ENCODE measurements at places on chromosomes 2 and 18. TPM values are rescaled to one million over a fixed set of nuclear protein-coding genes. Genes with fewer than 3 reads are reported as not detected.

DNA sequence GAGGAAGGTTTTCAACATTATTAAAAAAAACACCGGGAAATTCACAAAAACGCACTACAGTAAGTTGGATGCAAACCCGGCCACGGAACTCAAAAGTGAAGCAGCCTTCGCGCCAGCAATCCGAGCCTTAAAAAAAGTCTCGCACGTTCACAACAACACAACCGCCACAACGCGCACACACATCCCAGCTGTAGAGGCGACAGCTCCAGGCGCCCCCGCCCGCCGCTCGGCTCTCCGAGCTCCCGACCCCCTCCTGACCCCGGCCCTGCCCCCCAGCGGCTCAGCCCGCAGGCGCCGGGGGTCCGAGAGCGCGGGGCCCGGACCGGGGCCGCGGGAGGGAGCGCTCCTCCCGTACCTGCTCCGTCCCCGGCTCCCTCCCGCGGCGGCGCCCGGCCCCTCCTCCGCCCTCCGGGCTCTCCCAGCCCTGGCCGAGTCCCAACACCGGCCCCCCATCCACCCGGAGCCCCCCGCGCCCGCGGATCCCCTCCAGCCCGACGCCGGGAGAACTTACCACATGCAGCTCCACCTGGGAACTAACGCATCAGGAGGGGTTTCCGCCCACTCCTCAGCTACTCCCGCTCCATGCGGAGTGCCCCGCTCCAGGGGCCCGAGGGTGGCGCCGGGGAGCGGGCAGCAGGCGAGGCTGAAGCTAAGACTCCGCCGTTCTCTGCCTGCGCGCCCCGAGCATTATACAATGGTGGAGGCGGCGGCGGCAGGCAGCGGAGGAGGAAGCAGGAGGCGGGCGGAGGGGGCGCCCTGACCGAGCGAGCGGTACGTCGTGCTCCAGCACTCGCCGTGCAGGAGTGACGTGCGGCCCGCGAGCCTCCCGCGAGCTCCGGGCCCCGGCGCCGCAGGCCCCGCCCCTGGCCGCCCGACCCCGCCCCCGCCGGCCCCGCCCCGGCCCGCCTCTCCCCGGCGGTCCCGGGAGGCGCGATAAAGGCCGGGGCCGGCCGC lies at the start of gene SERTAD2:
Gene SERTAD2, minus strand, starts transcription at position 805 of the 954 bp plus-strand sequence. CDS start 17,042 bp downstream, outside the sequence.
- DNase-seq, result peak; percentile 87

GRCh38 chr2:104845946-104846785 lies 7.7 kb upstream of the POU3F3 start:
- no peak for DNase-seq

- no peak for DNase-seq
Observed at GRCh38 chr2:104804148-104804890, 49.6 kb upstream of the POU3F3 start.

DNA sequence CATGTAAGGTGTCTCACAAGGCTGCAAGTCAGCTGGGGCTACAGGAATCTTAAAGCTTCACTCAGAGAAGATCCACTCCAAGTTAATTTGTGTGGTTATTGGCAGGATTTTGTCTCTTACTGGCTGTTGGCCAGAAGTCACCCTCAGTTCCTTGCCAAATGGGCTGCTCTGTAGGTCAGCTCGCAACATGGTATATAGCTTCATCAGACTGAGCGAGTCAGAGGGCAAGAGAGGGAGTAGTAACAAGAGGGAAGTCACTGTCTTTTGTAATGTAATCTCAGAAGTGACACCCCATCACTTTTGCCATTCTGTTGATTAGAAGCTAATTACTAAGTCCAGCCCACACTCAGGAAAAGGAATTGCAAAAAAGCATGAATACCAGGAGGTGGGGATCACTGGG lies 119.5 kb downstream of the LRRTM1 start:
- no peak for DNase-seq

DNA sequence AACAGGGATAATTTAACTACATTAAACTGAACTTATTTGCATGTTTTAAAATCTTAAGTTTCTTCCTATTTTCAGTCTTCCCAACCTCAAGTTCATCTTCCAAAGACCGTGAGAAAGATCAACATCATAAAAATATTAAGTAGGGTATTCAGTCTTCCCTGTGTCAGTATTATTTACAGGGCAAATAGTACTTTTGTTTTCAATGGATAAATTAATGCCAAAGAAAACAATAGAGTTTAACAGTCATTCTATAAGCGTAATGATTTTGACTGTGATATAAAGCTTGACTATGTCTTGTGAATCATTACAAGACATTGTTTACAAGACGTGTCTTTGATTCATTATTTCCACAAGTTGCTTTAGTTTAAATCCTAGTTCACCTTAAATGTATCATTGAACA lies 48.0 kb upstream of the NRXN1 start:
- no peak for DNase-seq

- DNase-seq, result no peak
Observed at GRCh38 chr18:8088626-8089025, 520.6 kb upstream of the RAB12 start.

DNA sequence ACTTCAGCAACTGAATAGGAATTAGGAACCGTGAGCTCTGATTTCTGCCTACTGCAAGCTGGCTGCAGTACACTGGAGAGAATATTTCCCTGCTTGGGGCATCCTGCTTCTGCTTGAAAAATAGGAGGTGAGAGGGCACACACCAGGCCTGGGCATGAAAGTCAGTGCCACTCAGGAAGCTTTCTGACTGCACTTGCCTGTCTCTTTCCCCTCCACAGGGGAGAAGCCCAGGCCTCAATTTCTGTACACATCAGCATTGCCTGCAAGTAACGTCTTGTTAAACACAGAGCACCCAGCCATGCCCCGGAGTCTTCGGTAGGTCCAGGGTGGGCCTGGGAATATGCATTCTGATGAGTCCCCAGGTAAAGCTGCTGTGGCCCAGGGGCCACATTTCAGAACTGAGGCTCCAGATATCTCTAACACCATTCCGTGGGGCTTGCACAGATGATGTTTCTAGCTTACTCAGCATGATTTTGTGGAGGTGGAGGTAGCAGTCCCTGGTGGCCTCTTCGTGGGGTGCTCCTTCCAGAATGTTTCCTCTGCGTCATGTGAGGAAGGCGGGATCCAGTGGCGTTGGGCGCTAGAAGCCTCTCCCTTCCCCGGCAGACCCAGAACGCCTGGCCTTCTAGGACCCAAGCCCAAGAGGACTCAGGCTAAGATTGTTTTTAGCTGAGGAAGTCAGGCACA lies 114.1 kb downstream of the ZBTB7C start:
- DNase-seq, result no peak

DNA sequence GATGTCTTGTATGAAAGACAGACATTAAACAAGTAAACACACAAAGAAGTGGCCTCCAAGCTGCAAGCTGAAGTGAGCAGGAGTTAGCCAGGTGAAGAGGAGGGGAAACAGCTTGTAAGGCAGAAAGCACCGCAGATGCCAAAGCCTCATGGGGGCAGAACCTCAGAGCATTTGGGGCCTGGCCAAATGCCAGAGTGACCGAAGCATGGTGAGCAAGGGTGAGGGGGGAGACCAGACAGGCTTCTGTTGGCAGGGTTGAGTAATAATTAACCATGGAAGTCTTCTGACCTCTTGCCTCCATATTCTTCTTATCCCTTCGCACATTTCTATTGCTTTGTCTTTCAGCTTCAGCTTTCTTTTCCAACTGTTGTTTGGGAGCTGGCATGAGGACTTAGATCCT lies 5.6 kb downstream of the QPCT start:
- DNase-seq, result peak; percentile 64

- DNase-seq, result peak; percentile 42
Observed at GRCh38 chr2:9972621-9973479, 21.4 kb downstream of the GRHL1 start.

- DNase-seq, result peak; percentile 98
Observed at GRCh38 chr2:234632527-234633391, 135.9 kb upstream of the ARL4C start.

- DNase-seq, result no peak
Observed at GRCh38 chr2:234708717-234709116, 211.8 kb upstream of the ARL4C start.

- DNase-seq, result peak; percentile 33
Observed at GRCh38 chr2:102698369-102699111, 63.3 kb upstream of the TMEM182 start.

DNA sequence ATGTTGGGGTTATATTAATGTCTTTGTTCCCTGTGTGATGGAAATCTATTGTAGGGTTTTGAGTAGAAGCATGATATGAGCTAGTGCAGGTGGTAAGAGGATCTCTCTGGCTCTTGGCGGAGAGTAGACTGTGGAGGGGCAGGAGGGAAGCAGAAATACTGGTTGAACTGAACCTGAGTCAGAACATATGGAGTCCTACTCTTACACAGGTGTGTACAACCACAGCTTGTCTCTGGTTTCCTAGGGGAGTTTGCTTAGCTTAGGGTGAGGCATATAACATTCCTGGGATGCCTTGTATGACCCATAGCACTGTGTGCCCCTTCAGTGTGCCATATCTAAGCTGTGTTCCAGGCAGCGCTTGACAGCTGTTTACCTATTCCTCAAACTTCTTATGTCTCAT lies 97.3 kb upstream of the GCFC2 start:
- no peak for DNase-seq

- DNase-seq, result no peak
Observed at GRCh38 chr18:69261406-69261805, 139.3 kb upstream of the DOK6 start.

GRCh38 chr2:230877116-230877758 lies 12.5 kb downstream of the ITM2C start:
- no peak for DNase-seq

GRCh38 chr2:56729212-56729611 lies 545.4 kb downstream of the CCDC85A start:
- DNase-seq, result peak; percentile 13

GRCh38 chr18:27136208-27136535 lies 48.9 kb downstream of the CHST9 start:
- peak; percentile 12 for DNase-seq

DNA sequence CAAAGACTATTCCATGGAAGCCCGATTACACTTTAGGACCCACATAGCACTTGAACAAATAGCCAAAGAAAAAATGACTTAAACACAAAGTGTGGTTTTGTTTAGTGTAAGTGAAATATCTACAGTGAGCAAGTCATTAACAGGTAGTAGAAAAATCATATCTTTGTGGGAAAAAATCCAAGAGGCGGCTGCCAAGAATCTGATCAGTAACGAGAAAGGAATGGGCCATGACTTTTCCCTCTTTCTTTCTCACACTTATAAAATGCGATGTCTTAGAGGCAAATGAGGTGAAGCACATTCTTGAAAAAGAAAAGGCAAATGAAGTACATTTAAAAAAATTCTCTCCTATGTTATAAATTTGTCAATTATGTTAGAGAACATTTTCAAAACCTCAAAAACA lies 12.9 kb upstream of the GEMIN6 start:
- DNase-seq, result no peak

DNA sequence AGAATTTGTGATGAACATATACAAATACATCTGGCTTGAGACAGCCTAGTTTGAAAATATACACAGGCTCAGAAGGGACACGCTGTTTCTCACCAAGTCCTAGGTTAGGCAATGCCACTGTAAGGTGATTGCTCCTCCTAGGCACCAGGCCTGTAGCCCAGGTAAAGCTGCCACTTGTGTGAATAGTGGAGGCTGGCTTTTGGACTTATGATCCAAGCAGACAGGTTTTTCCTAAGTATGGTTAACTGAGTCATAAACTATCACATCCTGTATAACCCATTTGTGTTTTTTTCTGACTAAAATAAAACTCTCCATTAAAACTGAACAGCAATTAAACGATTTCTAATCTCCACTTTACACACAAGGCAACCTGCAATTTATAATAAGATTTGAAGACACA lies 81.0 kb downstream of the SEMA4F start:
- DNase-seq, result no peak

GRCh38 chr18:57931038-57931437 lies 113.0 kb upstream of the NEDD4L start:
- DNase-seq, result peak; percentile 39

- peak; percentile 66 for DNase-seq
Observed at GRCh38 chr2:121173112-121173511, 111.9 kb downstream of the TFCP2L1 start.

GRCh38 chr2:197929008-197929885 lies 124.9 kb downstream of the PLCL1 start:
- no peak for DNase-seq

GRCh38 chr18:12431561-12431960 lies 23.8 kb downstream of the PRELID3A start:
- DNase-seq, result no peak

DNA sequence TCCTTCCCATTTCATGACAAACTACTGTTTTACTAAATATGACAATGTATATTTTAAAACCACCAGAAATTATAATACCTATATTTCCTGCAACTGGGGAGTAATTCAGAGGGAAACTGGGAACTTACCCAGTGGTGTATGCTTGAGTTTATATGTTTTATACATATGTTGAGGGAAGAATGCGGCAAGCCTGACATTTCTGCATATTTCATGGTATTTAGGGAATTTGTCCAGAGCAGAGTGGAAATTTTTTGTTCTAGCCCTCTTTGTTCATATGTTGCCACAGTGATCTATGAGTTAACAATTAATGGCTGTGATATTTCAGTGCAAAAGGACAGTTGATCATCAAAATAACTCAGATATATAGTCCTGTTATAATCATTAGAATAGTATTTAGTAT lies 230.8 kb upstream of the VWC2L start:
- no peak for DNase-seq

- no peak for DNase-seq
Observed at GRCh38 chr18:62288665-62289008, 36.5 kb upstream of the TNFRSF11A start.

- peak; percentile 26 for DNase-seq
Observed at GRCh38 chr2:202158796-202159195, 79.6 kb downstream of the SUMO1 start.

GRCh38 chr2:168699844-168700417 lies 102.5 kb upstream of the NOSTRIN start:
- peak; percentile 76 for DNase-seq

- peak; percentile 66 for DNase-seq
Observed at GRCh38 chr2:234950730-234951663, 820 bp upstream of the SH3BP4 start.

DNA sequence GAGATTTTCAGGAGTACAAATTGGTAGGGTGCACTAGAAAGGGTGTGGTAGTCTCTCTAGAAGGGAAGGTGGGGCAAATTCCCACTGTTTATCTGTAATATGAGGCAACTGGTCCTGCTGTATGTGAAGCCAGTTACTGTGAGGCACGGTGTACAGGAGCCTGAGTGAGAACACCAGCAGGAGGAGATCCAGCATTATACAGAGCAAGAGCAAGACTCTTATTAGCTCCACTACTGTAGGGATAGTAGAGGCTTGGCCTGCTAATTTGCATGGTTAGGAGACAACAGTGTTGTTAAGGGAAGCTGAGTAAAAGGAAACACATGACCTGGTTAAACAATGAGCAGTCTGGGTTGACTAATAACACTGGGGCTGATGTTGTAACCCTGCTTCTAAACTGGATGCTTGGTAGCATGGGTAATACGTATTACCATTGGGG lies 76.3 kb upstream of the WDSUB1 start:
- peak; percentile 7 for DNase-seq

Gene CAPN13
- total RNA-seq, result not detected

Gene ICA1L
- 2.6 TPM for total RNA-seq

Gene UPP2
- total RNA-seq, result not detected

Gene RTP5
- total RNA-seq, result not detected

Gene RALBP1
- 38.1 TPM for total RNA-seq

Gene XDH
- 0.88 TPM for total RNA-seq

Gene FAM228A
- total RNA-seq, result 0.29 TPM

Gene ALLC
- not detected for total RNA-seq

Gene NEU2
- not detected for total RNA-seq

Gene FIGN
- 5.8 TPM for total RNA-seq

Gene SERPINB11
- total RNA-seq, result not detected

Gene LINC00305
- total RNA-seq, result not detected

Gene PROKR1
- not detected for total RNA-seq

Gene FSIP2
- 0.78 TPM for total RNA-seq

Gene CNDP1
- total RNA-seq, result not detected

Gene UGT1A5
- total RNA-seq, result not detected

Gene NTSR2
- total RNA-seq, result not detected

Gene FABP1
- total RNA-seq, result not detected

Gene LRP1B
- total RNA-seq, result not detected

Gene CRYBA2
- total RNA-seq, result 0.20 TPM

Data from RPMI7951 (cell line).